ENCODE measurements at places on chromosomes 13 and 19.

DNA sequence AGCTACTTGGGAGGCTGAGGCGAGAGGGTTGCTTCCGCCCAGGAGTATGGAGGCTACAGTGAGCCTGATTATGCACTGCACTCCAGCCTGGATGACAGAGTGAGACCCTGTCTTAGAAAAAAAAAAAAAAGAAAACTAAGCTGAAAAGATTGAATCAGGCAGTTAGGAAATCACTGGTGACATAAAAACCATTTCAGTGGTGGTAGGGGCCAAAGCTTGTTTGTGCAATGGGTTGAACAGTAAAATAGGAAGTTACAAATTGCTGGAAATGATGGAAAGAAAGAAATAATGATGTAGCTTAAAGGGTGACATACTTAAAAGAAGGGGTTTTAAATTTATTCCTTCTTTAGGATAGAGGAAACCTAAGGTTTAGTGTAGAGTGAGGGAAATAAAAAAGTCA is 4.8 kb upstream of the OXGR1 start:
- DNase-seq, result no peak

GRCh38 chr19:6997679-6998445 is 23.4 kb downstream of the MBD3L2B start:
- DNase-seq, result no peak

DNA sequence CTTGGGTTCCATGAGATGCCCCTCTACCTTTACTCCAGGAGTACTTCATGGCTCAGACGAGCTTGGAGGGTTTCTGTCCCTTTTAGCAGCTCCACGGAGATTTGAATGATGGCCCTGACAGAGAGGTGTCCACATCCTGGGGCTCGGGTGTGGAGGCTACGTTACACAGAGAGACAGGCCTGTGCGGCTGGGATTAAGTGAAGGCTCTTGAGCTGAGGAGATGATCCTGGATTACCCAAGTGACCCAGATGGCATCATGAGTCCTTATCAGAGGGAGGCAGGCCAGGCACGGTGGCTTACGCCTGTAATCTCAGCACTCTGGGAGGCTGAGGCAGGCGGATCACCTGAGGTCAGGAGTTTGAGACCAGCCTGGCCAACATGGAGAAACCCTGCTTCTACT is 12.4 kb downstream of the DPP9 start:
- no peak for DNase-seq

DNA sequence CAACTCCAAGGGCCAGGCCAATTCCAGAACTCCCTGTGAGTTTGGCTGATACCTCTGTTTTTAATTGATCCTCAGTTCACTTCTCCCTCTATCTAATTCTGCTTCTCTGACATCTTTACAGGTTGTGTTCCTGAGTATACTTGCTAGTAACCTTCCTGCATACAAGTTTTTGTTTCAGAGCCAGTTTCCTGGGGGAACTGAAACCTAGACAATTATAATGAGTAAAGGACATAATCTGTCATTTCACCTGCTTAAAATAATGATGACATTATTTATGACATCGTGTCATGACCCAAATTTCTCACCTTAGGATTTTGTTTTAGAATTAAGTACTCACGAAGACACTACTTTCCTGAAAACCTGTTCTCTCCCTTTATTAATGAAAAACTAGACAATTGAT is 12.5 kb upstream of the MYCBP2 start:
- no peak for DNase-seq

- no peak for DNase-seq
Observed at GRCh38 chr13:90696656-90697055, 650.8 kb upstream of the MIR17HG start.

DNA sequence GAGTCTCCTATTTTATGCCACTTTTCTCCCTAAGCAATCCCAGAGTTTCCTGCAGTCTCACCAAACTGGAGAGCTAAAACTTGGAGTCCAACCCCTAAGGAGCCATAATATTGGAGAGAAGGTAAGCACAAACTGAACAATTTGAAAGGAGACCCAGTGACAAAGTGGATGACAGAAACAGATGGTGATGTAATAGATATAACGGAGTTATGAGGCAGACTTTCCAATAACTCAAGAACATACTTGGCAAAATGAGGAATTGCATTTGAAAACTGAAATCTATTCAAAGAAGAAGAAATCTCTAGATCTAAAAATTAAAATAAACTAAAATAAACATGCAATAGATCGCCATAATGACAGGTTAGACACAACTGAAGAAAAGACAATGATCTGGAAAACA is 200.9 kb upstream of the MIR17HG start:
- no peak for DNase-seq

- DNase-seq, result no peak
Observed at GRCh38 chr19:28482221-28482620, 730.7 kb downstream of the UQCRFS1 start.

- DNase-seq, result no peak
Observed at GRCh38 chr13:78334059-78334458, 269.3 kb downstream of the POU4F1 start.

DNA sequence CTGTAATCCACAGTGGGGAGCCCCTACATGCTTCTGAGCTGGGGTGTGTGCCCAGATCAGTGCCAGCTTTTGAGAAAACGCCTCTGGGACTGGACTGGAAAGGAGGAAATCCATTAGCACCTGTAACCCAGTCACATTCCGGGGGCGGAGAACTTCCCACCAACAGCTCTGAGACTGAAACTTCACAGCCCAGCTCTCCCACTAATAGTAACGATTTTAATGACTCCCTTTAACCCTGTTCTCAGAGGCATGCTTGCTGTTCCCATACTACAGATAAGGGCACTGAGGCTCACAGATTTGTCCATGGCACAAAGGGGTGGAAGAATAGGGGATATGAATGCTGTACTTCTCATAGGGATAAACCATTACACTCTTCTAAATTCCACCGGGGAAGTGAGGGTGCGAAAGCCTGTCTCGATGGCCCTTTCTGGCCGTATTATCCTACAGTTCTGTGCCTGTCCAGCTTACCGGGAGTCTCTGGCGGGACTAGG is 851 bp downstream of the FBXO46 start:
- DNase-seq, result no peak

DNA sequence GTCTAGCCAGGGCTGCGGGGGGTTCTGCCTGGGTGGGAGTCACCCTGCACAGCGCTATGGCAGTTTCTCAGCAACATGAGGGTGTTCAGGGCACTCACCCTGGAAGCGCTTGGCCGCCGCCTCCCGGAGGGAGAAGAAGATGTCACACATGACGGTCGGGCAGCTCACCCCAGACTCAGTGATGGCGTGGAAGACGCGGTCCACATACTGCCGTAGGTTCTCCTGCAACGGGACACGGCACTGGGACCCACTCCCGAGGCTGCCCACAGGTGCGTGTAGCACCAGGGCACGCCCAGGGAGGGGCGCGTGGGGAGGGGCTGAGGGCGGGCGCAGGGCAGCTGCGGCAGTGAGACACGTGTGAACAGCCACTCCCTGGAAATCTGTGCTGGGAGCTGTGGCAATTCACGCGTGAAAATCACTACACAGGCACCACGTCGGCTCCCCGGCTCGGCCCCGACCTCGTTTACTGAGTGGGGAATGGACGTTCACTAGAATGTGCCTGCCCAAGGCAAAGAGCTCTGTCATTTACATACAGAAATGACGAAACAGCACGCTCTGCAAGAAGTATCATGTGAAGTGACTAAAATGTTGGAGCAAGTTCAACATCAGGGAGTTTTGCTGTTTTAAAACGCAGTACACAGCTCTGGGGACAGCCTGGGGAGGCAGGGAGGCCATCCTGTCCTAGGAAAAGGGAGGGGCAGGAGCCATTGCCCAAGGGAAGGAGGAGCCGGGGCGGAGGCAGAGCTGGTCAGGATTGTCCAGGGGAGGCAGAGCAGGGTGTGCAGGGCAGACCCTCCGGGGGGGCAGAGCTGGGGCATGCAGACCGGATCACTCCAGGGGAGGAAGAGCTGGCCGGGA is 41.5 kb upstream of the C13orf46 start:
- no peak for DNase-seq

DNA sequence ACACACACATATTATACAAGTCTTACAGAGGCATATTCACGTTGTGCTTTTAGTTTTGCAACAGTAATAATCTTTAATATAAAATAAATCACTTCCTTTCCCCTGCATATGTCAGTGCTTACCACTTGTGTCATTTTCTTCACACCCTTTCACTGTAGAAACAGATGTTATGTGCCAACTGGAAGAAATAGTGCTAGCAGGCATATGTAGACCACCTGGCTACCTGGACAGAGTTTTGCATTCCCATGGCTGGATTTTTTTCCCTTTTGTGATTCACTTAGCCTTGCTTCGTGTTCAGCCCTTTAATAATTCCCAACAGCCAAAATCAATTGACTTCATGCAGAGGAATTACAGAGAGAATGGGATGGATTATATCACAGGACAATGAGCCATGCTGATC is 399.1 kb upstream of the SPRY2 start:
- no peak for DNase-seq

GRCh38 chr19:54287456-54287855 is 6.5 kb upstream of the LILRB2 start:
- DNase-seq, result no peak

DNA sequence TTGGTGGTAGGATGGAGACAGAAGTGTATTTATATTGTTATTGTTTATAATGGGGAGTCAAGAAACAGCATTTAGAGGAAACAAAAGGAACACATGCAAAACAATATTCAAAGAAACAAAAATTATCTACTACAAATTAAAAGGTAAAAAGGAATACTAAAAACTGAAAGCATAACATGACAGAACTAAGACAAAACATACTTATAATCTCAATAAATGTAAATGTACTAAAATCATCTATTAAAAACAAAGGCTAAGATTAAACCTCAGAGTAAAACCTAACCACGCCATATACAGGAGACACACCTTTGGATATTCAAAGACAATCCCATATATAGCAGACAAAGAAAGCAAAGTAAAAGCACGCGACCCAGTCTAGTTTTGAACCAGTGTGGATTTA is 273.6 kb downstream of the ABCC4 start:
- no peak for DNase-seq

- no peak for DNase-seq
Observed at GRCh38 chr19:6459262-6460098, at the start of gene SLC25A23. TSS of gene SLC25A23 (minus strand) at chr19:6459792. CDS start at chr19:6459628, 164 bp downstream.

DNA sequence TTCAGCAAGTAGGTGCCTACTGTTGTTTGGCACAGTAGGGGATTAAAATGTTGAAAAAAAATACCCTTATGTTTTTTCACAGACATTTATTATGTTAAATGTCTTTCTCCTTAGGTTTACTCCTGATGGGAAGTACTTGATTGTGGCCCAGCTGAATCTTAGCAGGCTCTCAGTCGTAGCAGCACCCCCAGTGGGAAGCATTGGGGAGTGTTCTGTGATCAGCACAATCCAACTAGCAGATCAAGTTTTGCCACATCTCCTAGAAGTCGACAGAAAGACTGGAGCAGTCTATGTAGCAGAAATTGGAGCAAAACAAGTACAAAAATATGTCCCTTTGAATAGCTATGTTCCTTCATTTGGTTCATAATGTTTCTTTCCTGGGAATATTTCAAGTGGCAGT is 9.3 kb downstream of the NHLRC3 start:
- DNase-seq, result no peak

- DNase-seq, result no peak
Observed at GRCh38 chr13:58953638-58954037, 1210.1 kb downstream of the DIAPH3 start.

- no peak for DNase-seq
Observed at GRCh38 chr13:70310396-70311119, 202.3 kb upstream of the KLHL1 start.

DNA sequence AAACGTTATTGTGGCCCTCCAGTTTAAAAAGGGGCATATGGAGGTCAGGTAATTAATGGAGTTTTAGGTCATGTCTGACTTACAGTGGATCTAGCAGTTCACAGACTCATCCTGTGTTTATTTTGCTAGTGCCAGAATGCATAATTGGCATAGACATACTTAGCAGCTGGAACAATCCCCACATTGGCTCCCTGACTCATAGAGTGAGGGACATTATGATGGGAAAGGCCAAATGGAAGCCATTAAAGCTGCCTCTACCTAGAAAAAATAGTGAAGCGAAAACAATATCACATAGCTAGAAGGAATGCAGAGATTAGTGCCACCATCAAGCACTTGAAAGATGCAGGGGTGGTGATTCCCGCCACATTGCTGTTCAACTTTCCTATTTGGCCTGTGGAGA is 610.7 kb downstream of the SLITRK5 start:
- no peak for DNase-seq

DNA sequence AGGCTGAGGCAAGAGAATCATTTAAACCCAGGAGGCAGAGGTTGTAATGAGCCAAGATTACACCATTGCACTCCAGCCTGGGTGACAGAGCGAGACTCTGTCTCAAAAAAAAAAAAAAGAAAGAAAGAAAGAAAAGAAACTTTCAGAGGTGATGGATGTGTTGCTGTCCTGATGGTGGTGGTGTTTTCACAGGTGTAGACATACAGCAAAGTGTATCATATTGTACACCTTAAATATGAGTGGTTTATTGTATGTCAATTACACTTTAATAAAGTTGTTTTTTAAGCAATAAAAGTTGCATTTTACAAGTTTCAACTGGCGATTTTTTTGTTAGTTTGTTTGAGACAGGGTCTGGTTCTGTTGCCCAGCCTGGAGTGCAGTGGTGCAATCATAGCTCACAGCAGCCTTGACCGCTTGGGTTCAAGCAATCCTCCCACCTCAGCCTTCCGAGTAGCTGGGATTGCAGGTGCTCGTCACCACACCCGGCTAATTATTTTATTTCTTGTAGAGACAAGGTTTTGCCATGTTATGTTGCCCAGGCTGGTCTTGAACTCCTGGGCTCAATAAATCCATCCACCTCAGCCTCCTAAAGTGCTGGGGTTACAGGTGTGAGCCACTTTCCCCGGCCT is 13.5 kb upstream of the INSR start:
- DNase-seq, result no peak

DNA sequence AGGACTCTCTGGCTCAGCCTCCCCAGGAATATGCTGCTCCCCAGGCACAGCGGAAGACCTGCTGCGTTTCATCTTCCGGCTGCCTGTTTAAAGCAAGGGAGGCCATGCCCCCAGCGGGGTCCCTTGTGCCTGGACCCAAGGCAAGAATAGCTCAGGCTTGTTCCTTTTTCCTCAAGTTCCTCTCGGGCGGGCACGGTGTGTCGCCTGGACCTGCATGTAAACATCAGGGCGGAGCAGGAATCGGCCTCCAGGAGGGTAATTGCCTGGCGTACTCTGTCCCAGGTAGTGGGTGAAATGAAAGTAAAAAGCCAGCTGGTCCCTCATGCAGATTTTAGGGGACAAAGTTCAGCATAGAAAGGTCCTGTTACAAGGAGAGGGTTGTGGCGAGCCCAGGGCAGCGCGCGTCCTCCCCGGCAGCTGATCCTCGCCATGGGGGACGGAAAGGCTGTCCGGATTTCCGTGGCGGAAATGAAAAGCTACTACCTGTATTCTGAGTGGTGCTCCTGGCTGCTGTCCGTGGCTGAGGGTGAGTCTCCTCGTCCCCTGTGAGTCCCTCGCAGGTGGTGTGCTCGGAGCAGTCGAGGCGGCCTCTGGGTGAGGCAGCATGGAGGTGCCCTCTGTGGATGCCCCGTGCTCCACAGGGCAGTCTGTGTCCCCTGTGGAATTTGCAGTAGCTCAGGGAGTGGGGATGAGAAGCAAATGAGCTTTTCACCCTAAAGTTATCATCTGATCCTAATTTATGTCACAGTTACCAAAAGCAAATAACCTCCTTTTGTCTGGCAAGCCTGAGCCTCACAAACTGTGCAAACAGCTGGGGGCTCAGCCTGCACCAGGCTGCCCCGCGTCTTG is 16.2 kb downstream of the MCF2L start:
- no peak for DNase-seq

- DNase-seq, result no peak
Observed at GRCh38 chr13:98917116-98917515, 60.7 kb downstream of the DOCK9 start.

Measured in esophagus squamous epithelium (tissue), 5 donors.